T47D (cell line): ENCODE measurements at places on chromosomes 4 and X.

DNA sequence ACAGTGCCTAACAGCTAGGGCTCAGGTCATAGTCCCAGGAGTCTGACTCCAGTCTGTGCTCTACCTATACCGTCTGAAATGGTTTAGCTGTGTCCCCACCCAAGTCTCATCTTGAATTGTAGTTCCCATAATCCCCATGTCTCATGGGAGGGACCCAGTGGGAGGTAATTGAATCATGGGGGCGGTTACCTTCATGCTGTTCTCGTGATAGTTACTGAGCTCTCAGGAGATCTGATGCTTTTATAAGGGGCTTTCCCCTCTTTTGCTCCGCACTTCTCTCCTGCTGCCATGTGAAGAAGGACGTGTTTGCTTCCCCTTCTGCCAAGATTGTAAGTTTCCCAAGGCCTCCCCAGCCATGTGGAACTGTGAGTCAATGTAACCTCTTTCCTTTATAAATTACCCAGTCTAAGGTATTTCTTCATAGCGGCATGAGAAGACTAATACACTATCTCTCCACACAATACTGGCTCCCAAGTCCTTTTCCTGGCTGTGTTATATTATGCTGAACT, 110.8 kb downstream of the AFAP1 start:
- DNase-seq, result no peak

- no peak for DNase-seq
These were observed 9.5 kb downstream of the GSX2 start for GRCh38 chr4:54109241-54110018.

- DNase-seq, result no peak
These were observed 71.3 kb upstream of the CAMK2D start for GRCh38 chr4:113832803-113833202.

DNA sequence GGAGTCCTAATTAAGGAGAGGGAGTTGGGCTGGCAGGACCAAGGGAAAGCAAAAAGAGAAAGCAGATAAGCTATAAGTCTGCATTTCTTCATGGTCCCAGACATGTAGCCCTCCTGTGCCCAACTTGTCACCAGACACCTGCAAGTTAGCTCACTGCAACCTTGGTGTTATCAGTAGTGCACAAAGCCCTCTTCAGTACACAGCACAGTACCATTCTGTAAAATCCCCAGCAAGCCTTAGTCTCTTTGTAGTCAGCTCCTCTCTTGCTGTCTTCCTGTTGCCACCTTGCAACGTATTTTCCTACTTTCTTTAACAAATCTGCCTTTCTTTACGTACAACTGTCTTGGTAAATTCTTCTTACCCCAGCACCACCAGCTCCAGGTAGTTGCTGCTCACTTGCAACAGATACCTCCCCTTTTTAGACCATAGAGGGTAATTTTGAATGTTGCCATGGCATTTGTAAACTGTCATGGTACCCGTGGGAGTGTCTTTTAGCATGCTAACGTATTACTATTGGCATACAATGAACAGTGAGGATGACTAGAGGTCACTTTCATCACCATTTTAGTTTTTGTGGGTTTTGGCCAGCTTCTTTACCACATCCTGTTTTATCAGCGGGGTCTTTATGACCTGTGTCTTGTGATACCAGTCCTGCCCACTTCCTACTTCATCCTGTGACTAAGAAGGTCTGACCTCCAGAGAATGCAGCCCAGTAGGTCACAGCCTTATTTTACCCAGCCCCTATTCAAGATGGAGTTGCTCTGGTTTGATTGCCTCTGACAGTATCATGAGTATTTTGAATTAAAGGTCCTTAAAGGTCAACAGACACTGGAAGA, 28.3 kb upstream of the AP1S2 start:
- no peak for DNase-seq

DNA sequence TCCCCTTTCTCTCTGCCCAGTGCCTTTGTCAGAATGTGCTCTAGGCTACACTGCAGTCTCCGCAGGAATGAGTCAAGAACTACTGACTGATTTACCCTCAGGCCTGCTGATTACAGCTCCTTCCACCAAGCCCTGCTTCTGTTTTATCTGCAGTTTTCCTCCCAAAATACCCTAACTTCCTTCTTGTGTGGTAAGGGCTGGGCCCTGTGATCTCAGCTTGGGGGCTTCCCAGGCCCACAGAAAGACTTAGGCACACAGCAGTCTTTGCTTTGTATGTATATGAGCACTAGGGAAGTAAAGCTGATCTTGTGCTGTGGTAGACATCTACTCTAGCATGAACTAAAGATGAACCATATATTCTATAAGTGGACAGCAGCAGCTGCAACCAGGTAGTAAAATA, 18.8 kb downstream of the PAK3 start:
- no peak for DNase-seq
